Bladder microvascular endothelial cell (primary cell): ENCODE measurements at places on chromosomes 11 and 22. TPM values are rescaled to one million over a fixed set of nuclear protein-coding genes. Genes with fewer than 3 reads are reported as not detected.

SAA2 gene
- not detected in 2 replicates for total RNA-seq

ART1 gene
- total RNA-seq, result not detected in 2 replicates

LIF gene
- total RNA-seq, result 0.49 and 2.0 TPM in 2 replicates

HDHD5 gene
- 31.2 and 32.0 TPM in 2 replicates for total RNA-seq

C11orf91 gene
- total RNA-seq, result not detected in 2 replicates

ACTN3 gene
- total RNA-seq, result under 0.01 and 0.06 TPM in 2 replicates

NLRP6 gene
- total RNA-seq, result not detected in 2 replicates

CDON gene
- total RNA-seq, result 0.81 and 7.0 TPM in 2 replicates

ABTB2 gene
- total RNA-seq, result 0.49 and 0.57 TPM in 2 replicates

TECTA gene
- total RNA-seq, result 0.32 and 0.50 TPM in 2 replicates

MUC5B gene
- total RNA-seq, result under 0.01 TPM in 1 of 2 replicates, not detected in the other

CHRNA10 gene
- 0.16 and 0.94 TPM in 2 replicates for total RNA-seq

SLC37A2 gene
- 0.57 and 0.65 TPM in 2 replicates for total RNA-seq

NNMT gene
- total RNA-seq, result 188 and 288 TPM in 2 replicates

EEF1G gene
- total RNA-seq, result 1,133 and 1,197 TPM in 2 replicates

KDM4D gene
- total RNA-seq, result 0.38 and 0.49 TPM in 2 replicates

CD151 gene
- total RNA-seq, result 375 and 945 TPM in 2 replicates

CNTF gene
- total RNA-seq, result 0.97 and 2.7 TPM in 2 replicates

OR52E8 gene
- total RNA-seq, result not detected in 2 replicates

RBMXL2 gene
- total RNA-seq, result not detected in 2 replicates

KCNJ1 gene
- under 0.01 and 0.06 TPM in 2 replicates for total RNA-seq

CCDC87 gene
- total RNA-seq, result under 0.01 and 0.13 TPM in 2 replicates

MUC15 gene
- total RNA-seq, result not detected in 2 replicates

VPREB3 gene
- not detected in 2 replicates for total RNA-seq

TNKS1BP1 gene
- total RNA-seq, result 54.4 and 66.6 TPM in 2 replicates

CEP126 gene
- 0.32 and 0.38 TPM in 2 replicates for total RNA-seq

OR51Q1 gene
- not detected in 2 replicates for total RNA-seq

AHNAK gene
- total RNA-seq, result 329 and 449 TPM in 2 replicates

CYP2D6 gene
- 0.16 and 0.50 TPM in 2 replicates for total RNA-seq

KDM4E gene
- not detected in 2 replicates for total RNA-seq

OSBPL5 gene
- total RNA-seq, result 34.2 and 56.3 TPM in 2 replicates

ADSL gene
- total RNA-seq, result 121 and 135 TPM in 2 replicates

CEND1 gene
- not detected in 2 replicates for total RNA-seq
